Urinary bladder (tissue), 4 donors: ENCODE measurements at places on chromosomes 12 and 14. TPM values are rescaled to one million over a fixed set of nuclear protein-coding genes. Genes with fewer than 3 reads are reported as not detected.

Gene CDCA3
- total RNA-seq: 12.3 TPM

Gene AKAP5
- 5.6 TPM for total RNA-seq

Gene ANKLE2
- total RNA-seq: 40.8 TPM

Gene HIF1A
- total RNA-seq: 151 TPM

Gene ADCY4
- 12.6 TPM for total RNA-seq

Gene STAC3
- total RNA-seq: 13.5 TPM

Gene AQP6
- 0.26 TPM for total RNA-seq

Gene PMCH
- not detected for total RNA-seq

Gene MGAT4C
- 12.1 TPM for total RNA-seq

Gene C12orf50
- total RNA-seq: 0.26 TPM

DNA sequence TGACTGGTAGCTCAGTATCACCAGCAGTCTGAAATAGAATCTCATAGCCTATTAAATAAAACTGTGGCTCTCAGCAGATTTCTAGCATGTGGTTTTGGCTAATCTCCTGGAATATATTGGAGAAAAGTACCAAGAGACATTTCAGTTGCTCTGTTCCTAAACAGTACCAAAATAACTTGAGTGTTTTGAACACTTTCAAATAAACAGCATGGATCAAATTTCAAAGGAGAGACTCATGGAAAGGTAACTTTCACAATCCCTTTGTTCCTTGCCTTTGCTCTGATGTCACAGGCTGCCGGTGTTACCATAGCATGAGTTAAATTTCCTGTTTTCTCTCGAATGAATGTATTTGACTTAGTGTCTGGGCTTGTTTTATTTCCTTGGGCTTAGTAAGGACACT is 3.4 kb downstream of the ARG2 start:
- peak; percentile 51 for DNase-seq

GRCh38 chr12:96375841-96376604 is 24.2 kb downstream of the CDK17 start:
- DNase-seq: no peak

DNA sequence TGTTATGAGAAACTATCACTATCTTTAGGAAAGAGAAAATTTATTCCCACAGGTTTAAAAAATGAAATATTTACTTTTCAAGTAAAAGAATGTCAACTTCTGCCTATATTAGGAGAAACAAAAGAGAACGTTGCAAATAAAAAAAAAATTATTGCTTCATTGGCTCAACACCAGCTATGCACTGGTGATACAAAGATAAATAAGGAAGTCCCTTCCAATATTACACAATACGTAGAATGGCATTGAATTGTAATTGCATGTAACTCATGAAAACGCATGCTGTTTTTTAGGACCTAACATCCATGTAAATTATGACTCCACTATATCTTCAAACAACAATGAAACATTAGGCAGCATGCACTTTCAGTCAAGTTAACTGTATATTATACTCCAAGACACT is 56.4 kb upstream of the RERGL start:
- no peak for DNase-seq

- DNase-seq: no peak
These were observed 56.2 kb downstream of the ACTN1 start for GRCh38 chr14:68922886-68923285.

DNA sequence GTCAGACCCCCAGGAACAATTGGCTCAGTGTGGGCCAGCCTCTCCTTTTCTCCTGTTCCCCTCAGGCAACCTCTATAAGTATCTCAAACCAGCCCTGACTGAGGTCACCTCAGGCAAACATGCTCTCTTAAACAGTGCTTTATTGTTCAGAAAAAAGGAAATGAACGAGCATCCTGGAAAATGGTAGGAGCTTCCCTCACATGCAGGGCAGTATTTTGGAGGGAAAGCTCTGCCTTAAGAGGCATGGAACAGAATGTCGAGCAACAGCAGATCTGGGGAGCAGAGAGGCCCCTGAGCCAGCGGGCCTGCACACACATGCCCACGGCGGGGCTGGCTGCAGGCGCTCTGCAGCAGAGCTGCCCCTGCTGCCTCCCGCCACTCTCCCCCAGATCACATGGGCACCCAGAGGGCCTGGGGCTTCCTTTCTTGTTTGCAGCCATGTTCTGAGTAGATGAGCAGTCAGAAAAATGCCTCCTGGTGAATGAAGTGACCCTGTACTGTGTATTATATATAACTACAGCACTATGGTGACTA is 42.0 kb downstream of the MOK start:
- DNase-seq: no peak

GRCh38 chr12:132583736-132584135 is 26.6 kb downstream of the LRCOL1 start:
- DNase-seq: no peak

GRCh38 chr12:65594409-65594808 is 229.9 kb upstream of the HMGA2 start:
- DNase-seq: no peak

DNA sequence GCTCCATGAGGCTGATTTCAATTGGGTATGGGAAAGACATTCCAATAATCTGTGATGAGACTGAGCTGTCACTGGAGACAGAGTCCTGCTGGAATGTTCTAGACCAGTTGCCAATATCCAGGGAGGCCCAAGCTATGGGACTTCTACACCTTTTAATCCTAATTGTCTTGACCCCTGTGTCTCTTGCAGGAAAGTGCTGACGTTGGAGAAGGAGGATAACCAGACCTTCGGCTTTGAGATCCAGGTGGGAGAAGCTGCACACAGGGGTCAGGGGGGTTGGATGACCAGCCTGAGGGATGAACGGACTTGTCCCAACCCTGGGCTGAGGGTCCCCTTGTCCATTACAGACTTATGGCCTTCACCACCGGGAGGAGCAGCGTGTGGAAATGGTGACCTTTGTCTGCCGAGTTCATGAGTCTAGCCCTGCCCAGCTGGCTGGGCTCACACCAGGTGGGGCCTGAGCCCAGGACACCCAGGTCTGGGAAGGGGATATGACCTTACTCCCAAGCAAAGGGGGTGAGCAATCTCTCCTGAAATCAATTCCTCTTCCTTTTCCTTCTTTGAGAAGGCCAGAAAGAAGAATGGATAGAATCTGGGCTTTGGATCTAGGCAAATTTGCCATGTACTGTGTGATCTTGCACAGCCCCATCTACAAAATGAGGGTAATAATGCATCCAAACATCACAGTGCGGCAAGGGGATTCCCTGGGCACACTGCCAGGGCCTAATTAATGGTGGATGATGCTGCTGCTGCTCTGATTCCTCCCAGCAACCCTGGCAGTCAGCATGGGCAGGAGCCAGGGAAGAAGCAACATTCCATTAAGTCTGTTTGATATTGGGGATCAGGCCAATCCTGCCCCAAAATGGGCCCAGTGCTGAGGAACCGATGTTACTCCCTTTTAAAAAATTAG is 4.2 kb downstream of the TAMALIN start:
- no peak for DNase-seq

- DNase-seq: no peak
These were observed 104.5 kb downstream of the SLC8A3 start for GRCh38 chr14:70084226-70084625.

DNA sequence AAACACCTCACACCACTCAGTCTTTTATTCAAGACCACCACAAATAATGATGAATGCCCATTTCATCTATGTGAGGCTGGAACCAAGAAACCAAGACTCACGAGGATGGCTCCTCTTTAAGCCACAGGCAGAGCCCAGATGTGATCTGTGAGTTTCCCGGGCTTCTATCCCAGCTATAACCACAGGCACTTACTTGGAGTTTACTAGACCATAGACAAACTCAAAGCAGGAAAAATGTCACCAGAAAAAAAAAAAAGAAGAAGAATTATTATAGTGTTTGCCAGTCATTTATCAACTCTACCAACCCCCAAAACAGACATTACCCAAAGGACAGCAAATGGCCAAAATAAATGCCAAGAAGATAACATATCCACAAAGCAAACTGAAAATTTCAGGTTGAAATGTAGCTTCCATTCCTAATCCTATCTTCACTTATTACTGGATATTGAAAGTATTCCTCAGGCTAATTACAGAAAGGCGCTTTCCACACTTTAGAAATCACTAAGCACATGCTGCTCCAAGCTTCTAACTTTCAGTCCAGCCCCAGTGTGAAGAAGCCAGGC is 44.7 kb downstream of the ZFYVE1 start:
- DNase-seq: no peak

- no peak for DNase-seq
These were observed 2.1 kb downstream of the WSB2 start for GRCh38 chr12:118058881-118059280.

DNA sequence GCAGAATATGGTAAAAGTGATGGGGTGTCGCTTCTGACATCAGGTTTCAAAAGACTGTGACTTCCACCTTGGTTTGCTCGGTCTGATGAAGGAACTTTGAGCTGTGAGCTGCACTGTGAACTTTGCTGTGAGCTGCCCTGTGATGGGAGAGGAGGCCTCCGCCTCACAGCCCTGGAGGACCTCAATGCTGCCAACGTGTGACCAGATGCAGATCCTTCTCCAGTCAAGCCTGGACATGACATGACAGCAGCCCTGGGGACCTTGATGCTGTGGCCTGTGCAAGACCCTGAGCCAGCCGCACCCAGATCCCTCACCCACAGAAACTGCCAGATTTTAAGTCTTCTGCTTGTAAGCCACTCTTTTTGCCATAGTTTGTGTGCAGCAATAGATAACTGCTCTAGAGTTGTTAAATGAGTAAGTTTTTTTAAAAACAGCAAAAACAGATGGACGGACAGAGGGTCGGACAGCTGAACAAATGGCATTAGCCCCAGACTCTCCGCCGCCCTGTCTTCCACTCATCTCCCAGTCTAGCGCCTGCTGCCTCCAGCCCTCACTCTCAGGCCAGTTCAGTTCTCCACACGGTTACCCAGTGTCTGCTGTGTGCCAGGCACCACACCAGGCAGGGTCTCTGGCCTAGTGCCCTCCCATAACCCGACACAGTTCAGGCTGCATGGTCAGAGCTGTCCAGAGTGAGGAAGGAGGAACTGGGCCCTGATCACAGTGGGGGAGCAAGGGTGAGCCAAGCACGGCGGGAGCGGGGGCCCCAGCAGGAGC is 13.1 kb upstream of the LRTM2 start:
- DNase-seq: no peak

GRCh38 chr12:80156306-80156705 is 57.0 kb downstream of the OTOGL start:
- no peak for DNase-seq

DNA sequence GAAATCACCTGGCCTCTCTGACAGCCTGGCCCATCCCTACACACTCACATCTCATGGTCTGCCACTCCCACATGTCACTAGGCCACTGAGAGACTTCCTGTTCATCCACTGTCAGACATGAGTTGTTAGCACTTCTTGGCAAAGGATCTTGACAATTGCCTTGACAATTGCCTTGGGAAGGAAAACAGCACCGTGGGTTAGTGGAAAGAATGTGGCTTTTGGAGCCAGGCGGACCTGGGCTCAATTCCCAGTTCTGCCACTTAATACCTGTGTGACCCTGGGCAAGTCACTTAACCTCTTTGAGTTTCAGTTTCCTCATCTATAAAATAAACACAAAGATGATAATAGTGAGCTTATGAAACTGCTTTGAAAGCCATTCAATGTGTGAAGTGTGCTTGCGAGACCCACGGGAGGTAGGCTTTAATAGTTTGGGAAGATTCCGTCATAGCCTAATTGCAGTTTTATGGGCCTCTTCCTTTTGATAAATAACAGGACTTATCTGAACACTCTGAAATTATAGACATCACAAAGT is 250.4 kb downstream of the C12orf75 start:
- DNase-seq: no peak

GRCh38 chr12:90991952-90992465 is 12.8 kb downstream of the EPYC start:
- DNase-seq: no peak

DNA sequence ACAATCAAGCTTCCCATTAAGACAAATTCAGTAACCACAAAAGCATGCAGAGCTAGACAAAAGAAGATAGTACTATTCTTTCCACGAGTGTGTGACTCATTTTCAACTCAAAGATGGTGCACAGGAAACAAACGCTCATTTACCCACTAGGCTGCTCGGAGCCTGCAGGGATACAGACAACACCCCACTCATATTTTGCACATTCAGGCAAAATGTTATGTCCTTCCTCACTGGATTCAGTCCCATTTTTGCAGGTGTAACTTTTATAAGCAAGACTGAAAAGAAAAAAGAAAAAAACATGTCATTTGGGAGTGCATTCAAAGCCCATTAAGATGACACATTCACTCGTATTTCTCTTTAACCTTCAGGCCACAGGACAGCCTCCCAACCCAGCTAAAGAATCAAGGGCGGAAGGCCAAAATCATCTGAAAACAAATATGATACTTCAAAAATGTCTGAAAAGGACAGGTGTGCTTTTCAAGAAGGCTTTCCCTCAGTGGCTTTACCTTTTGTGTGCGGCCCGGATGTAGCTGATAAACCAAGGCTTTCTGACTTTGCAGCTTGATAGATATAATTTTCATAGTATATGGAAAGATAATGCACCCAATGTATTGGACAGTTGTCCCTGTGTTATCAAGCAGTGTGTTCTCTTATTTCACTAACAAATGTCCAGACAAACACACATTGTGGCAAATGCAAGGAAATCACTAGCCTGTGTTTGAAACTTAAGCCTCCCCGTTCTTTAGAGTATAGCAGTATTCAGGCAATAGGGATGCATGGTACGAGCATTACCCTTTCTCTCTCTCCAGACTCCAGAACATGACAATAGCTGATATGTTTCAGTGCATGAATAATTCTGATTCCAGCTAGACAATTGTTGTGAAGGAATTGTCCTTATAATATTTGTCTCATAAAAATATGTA is 147.8 kb upstream of the KRR1 start:
- DNase-seq: no peak

DNA sequence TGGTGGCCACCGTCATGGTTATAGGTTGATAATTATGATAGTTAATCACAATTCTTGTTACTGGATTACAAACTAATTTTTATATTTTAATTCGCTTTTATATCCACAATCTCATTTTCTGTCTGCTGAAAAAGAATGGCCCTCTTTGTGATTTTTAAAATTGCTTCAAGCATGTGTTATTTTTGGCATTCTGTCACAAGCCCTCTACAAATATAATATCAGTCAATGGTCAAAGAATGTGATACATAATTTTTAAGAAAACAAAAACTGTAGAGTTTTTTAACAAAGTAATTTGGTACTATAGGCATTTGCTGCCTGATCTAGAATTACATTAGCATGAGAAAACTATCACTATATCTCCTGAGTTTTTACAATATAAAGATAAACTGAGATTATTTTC is 352.0 kb upstream of the TMTC1 start:
- no peak for DNase-seq

- peak; percentile 86 for DNase-seq
These were observed at the start of gene VRK1 for GRCh38 chr14:96796851-96797581. VRK1 (plus strand) TSS chr14:96797382; CDS start chr14:96833472, 36,090 bp downstream.
